ENCODE measurements at places on chromosomes 11 and 22. TPM values are rescaled to one million over a fixed set of nuclear protein-coding genes. Genes with fewer than 3 reads are reported as not detected.

The RASD2 gene
- total RNA-seq, result 1.6 TPM

DNA sequence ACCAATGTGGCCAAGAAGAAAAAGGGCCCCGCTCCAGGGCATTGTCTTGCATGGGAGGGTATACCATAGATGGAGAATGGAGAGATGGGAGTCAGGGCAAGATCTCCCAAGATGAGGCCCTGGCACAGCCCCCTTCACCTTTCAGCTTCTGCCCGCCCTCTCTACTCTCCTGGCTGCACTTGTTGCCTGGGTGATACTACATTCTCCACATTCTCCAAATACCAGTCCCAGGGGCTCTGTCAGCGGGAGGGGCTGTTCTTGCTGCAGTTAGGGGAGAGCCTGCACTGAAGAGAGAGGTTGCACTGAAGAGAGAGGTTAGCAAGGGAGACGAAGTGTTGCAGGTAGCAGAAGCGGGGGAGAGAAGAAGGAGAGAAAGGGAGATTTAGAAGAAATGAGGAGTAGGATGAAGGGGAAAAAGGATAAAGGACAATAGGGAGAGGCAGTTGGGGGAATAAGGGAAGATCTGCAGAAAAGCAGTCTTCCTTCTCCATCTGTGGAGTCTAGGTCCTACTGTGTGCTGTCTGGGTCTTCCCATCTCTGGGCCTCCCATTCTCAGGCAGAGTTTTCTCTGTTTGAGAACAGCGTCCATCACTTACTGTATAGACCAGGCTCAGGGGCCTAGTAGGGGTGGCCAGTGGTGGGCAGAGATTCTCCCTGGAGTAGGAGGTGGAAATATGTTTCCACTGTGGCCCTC, 8.0 kb downstream of the PHLDB1 start:
- DNase-seq, result peak; percentile 78

- peak; percentile 70 for DNase-seq
Measured at GRCh38 chr11:103537904-103538502, 428.8 kb downstream of the DYNC2H1 start.

DNA sequence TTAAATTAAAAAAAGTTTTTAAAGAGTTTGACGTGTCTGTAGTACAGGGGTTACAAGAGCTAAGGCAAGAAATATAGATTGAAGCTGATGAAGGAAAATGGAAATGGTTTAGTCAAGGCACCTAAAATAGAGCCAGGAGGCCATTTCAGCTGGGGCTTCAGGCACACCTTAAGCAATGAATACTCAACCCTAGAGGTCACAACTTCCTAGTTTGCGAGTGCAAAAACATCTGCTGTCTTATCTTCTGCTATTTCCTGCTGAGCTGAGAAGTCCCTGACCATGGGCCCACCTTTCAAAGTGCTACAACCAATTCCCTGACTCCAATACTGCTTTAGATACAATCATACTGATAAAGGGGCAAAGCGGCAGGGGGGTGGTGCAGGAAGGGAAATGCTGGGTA, 87.4 kb downstream of the DLG2 start:
- DNase-seq, result no peak

DNA sequence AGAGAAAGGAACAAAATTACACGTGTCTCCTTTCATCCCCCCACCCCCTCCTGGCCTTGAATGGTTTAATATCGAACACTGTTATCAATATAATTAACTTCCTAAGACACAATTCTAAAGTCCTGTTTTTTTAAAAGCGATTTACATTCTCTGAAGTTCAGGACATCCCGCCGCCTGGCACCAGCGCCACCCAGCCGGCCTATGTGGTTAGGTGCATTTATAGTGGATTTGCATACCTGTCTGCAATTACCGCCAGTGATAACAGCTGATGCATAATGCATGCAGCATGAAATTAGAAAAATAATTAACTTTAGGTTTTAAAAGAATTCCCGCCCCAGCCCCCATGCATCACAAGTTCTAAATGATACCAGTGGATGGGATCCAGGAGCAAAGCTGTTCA, 58.6 kb downstream of the MACROD1 start:
- DNase-seq, result no peak

GRCh38 chr11:26228778-26229177, 103.2 kb upstream of the ANO3 start:
- DNase-seq, result no peak
